ENCODE measurements at places on chromosomes 3 and 15. TPM values are rescaled to one million over a fixed set of nuclear protein-coding genes. Genes with fewer than 3 reads are reported as not detected.

The NTRK3 gene
- total RNA-seq = not detected

The LRRC31 gene
- total RNA-seq = not detected

GRCh38 chr3:59824876-59825275 lies 775.1 kb upstream of the CFAP20DC start:
- H3K4me3 ChIP-seq = no peak overlapping the region
- no peaks in the 10 kb centered on the region for H3K36me3 ChIP-seq
- no peaks in the 10 kb centered on the region for H3K27me3 ChIP-seq

- no peaks in the 10 kb centered on the region for H3K27me3 ChIP-seq
- H3K27ac ChIP-seq = no peak overlapping the region
- H3K4me1 ChIP-seq = peaks cover 10% of the 10 kb centered on the region
- H3K4me3 ChIP-seq = no peak overlapping the region
- no peaks in the 10 kb centered on the region for H3K36me3 ChIP-seq
Observed at GRCh38 chr3:52117537-52117936, 36.7 kb downstream of the POC1A start.

DNA sequence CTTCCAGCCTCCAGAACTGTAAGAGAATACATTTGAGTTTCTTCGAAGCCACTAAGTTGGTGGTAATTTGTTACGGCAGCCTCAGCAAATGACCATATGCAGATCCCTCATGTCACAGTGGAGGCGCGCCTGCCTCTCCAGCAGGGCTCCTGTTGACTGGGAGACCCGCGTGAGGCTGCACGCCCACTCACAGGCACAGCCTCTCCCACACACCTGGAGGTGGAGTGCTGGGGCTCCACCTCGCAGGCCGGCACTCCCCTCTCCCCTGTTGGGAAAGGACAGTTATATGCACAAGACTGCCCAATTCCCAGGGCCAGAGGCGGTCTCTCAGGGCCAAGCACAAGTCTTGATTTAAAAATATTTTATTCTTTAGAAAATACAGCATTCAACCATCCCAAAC lies 2.8 kb upstream of the TLR9 start:
- peaks cover 16% of the 10 kb centered on the region for H3K4me1 ChIP-seq
- DNase-seq = no peak
- H3K36me3 ChIP-seq = peaks cover 36% of the 10 kb centered on the region

The PLSCR2 gene
- total RNA-seq = not detected

The CKMT1B gene
- total RNA-seq = 19.0 TPM

DNA sequence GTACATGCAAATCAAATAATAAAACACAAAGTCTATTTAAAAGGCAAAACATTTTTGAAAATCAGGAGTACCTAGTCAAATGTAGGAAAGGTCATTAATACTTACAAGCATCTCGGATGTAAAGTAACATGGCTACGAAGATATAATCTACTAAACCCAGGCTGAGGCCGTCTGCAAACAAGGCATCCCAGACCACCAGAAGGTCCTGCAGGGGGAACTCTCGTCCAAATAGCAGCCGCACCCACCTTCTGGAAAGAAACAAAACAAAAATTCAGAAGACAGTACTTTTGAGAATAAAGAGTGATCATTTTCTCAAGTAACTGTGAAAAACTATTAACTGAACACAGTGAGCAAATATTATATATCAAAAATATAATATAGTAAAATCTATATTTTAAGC lies 423.1 kb downstream of the PLCL2 start:
- no peak for DNase-seq
- no peak overlapping the region for H3K27ac ChIP-seq
- H3K36me3 ChIP-seq = no peaks in the 10 kb centered on the region
- H3K4me3 ChIP-seq = no peak overlapping the region

The HOMER2 gene
- total RNA-seq = 8.8 TPM

DNA sequence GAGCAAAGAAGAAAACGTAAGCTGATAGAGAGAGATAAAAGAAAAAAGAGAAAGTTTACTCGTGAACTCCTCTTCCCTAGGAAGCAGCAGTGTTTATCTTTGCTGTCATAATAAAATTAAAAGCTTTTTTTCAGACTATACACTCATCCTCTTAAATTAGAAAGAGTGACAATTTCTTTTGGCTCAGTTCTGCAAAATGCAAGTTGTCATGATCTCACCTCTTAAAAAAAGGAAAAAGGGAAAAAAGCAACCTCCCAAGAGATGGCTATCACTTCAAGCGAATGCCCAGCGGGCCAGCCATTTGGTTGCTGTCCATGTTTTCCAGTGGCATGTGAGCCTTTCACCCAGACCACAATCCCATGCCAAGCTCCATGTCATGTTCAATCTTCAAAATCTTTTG lies 7.0 kb upstream of the THBS1 start:
- H3K27ac ChIP-seq = peak overlapping the region; percentile 57
- peaks cover 14% of the 10 kb centered on the region for H3K4me1 ChIP-seq
- H3K27me3 ChIP-seq = no peaks in the 10 kb centered on the region

The CELF6 gene
- 0.26 TPM for total RNA-seq

DNA sequence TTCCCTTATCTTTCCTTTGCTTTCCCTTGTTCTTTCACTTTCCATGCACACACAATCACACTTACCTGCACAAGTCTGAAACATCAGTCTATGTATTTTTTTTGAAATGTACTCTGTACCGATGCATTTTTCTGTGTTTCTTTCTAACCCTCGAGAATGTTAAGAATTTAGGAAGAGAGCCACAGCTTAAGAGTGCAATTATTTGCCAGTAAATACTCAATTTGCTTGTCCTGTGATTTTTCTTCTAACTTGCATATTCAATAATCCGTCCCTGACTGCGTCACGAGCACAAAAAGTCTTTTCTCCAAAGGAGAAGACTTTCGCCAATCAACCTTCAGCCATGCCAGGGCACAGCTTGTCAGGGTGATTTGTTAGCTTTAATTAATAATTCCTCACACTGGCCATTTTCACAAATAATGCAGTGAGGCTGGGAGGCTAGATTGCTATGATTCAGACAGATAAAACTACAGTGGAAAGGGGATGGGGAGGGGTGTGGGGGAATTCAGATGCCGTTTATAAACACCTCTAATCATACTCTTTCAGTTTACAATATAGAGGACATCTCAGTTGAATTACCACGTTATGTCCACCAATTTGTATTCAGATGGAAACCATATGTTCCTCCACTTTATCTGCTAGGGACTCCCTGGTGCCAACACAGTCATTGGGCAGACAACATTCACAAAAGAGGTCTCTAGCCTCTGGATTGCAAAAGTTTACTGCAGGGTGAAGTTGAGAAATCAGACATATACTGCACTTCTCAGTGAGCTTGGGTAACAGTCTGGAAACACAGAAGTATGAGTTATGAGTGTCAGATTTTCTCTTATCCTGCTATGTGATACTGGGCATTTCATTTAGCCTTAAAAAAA lies 388.0 kb downstream of the ZBTB20 start:
- no peak overlapping the region for H3K4me3 ChIP-seq
- H3K36me3 ChIP-seq = no peaks in the 10 kb centered on the region
- peaks cover 11% of the 10 kb centered on the region for H3K4me1 ChIP-seq
- H3K27ac ChIP-seq = peak overlapping the region; percentile 20
- DNase-seq = peak; percentile 56

The GRK7 gene
- not detected for total RNA-seq

DNA sequence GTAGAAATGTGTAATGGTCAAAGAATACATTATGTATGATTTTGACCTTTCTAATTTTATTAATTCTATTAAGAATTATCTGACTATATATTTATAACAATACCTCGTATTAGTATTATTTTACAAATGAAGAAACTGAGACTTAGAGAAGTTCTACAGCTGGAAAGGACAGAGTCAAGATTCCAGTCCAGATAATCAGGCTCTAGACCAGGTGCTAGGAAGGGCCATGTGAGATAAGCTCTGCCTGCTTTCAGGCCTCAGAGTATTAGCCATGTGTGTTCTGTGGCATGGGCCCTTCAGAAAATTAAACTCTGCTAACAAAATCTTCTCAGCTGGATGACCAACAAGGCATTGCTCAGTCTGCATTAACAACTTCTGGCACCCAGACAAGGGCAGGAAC lies 87.5 kb downstream of the CD200R1L start:
- H3K36me3 ChIP-seq = no peaks in the 10 kb centered on the region
- no peak overlapping the region for H3K27ac ChIP-seq
- no peaks in the 10 kb centered on the region for H3K4me1 ChIP-seq
- no peaks in the 10 kb centered on the region for H3K27me3 ChIP-seq

GRCh38 chr3:72694398-72694797 lies 153.8 kb downstream of the SHQ1 start:
- H3K4me1 ChIP-seq = no peaks in the 10 kb centered on the region
- no peak overlapping the region for H3K4me3 ChIP-seq
- DNase-seq = peak; percentile 16

DNA sequence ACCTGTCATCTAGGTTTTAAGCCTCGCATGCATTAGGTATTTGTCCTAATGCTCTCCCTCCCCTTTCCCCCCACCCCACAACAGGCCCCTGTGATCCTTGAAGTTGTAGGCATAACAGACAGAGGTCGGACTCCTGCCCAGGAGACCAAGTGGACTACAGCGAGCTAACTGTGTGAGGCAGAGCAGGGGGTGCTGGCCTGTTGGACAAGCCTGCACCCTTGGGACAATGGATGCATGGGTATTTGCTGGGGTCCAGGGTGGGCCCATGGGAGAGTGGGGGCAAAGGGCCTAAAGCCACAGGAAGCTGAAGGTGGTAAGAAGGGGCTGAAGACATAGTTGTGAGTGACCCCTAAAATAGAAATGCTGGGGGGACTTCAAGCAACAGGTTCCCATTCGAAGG lies 2.5 kb downstream of the PLCB2 start:
- no peak for DNase-seq
- no peak overlapping the region for H3K4me3 ChIP-seq
- peaks cover 13% of the 10 kb centered on the region for H3K27me3 ChIP-seq
- H3K27ac ChIP-seq = no peak overlapping the region
- no peaks in the 10 kb centered on the region for H3K36me3 ChIP-seq

DNA sequence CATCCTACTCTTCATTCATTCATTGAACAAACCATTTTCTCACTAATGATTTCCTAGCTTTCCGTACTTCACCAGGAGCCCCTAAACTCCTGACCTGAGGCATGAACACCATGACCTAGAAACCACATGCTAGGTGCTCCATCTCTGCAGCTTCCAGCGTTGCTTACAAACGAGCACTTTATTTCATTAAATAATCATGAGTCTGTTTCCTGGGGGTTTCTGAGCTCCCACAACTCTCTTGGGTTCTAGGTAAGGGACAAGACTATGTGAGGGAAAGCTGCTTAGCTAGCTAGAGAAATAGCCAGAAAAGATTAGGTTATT lies 1.3 kb downstream of the MAP2K1 start:
- no peak for DNase-seq
- no peaks in the 10 kb centered on the region for H3K27me3 ChIP-seq
- H3K27ac ChIP-seq = peak overlapping the region; percentile 98
- peaks cover 6% of the 10 kb centered on the region for H3K36me3 ChIP-seq

- peak overlapping the region; percentile 49 for H3K27ac ChIP-seq
- no peak for DNase-seq
- H3K27me3 ChIP-seq = no peaks in the 10 kb centered on the region
- no peak overlapping the region for H3K4me3 ChIP-seq
Observed at GRCh38 chr3:37144806-37145205, 29.6 kb downstream of the LRRFIP2 start.

The TFRC gene
- total RNA-seq = 72.9 TPM

- H3K27me3 ChIP-seq = no peaks in the 10 kb centered on the region
- DNase-seq = no peak
- peaks cover under 1% of the 10 kb centered on the region for H3K36me3 ChIP-seq
Observed at GRCh38 chr3:40054568-40055222, 245.3 kb downstream of the MYRIP start.

- no peaks in the 10 kb centered on the region for H3K27me3 ChIP-seq
- H3K27ac ChIP-seq = no peak overlapping the region
- H3K4me3 ChIP-seq = no peak overlapping the region
- H3K36me3 ChIP-seq = no peaks in the 10 kb centered on the region
- DNase-seq = peak; percentile 83
Observed at GRCh38 chr3:155323063-155323666, 29.7 kb upstream of the STRIT1 start.

The MYL3 gene
- total RNA-seq = not detected

The GOLGA6B gene
- not detected for total RNA-seq

The LHFPL4 gene
- not detected for total RNA-seq

DNA sequence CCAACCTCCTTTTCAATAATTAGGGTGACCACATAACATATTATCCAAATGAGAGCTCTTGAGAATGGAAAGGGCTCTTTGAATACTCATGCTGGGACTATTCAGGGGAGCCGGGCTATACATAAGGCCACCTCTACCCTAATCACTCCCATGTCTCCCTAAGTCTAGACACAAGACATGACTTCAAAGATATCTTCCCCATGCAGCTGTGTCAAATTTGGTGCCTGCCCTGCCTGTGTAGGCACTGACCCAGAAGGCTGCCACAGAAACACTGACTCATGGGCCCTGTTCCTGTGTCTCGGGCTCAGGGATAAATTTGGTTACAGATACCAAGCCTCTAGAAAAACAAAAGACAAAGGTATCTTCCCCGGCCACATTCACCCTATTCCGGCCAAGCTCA lies 70.3 kb downstream of the MYLK start:
- peaks cover 20% of the 10 kb centered on the region for H3K4me1 ChIP-seq
- no peak overlapping the region for H3K4me3 ChIP-seq
- peak; percentile 33 for DNase-seq
- H3K36me3 ChIP-seq = no peaks in the 10 kb centered on the region
- H3K27me3 ChIP-seq = no peaks in the 10 kb centered on the region

- no peak overlapping the region for H3K4me3 ChIP-seq
- peak overlapping the region; percentile 44 for H3K27ac ChIP-seq
Observed at GRCh38 chr3:29619676-29620075, 338.8 kb downstream of the RBMS3 start.
